Activated CD4-positive, alpha-beta T cell treated with anti-CD3 and anti-CD28 coated beads, Interleukin-2, amount 10 ng/mL, durations not matched to agents 24 days and 14 days (primary cell): ENCODE measurements at places on chromosomes 1 and 21. TPM values are rescaled to one million over a fixed set of nuclear protein-coding genes. Genes with fewer than 3 reads are reported as not detected.

DNA sequence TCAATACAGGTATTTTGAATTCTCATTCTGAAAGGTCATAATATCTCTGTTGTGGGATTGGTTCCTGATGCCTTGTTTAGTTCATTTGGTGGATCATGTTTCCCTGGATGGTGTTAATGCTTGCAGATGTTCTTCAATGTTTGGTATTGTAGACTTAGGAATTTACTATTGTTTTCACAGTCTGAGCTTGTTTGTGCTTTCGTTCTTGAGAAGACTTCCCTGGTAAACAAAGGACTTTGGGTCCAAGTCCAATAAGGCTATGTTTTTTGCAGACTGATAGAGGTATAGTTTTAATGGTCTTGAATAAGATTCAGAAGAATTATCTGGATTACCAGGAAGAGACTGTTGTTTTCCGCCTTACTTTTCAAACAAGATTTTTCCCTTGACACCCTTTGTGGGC, 1646.3 kb downstream of the AMY1C start:
- no peak for DNase-seq
- H3K36me3 ChIP-seq, result no peaks in the 10 kb centered on the region
- no peak overlapping the region for H3K4me3 ChIP-seq
- H3K27ac ChIP-seq, result no peak overlapping the region

DNA sequence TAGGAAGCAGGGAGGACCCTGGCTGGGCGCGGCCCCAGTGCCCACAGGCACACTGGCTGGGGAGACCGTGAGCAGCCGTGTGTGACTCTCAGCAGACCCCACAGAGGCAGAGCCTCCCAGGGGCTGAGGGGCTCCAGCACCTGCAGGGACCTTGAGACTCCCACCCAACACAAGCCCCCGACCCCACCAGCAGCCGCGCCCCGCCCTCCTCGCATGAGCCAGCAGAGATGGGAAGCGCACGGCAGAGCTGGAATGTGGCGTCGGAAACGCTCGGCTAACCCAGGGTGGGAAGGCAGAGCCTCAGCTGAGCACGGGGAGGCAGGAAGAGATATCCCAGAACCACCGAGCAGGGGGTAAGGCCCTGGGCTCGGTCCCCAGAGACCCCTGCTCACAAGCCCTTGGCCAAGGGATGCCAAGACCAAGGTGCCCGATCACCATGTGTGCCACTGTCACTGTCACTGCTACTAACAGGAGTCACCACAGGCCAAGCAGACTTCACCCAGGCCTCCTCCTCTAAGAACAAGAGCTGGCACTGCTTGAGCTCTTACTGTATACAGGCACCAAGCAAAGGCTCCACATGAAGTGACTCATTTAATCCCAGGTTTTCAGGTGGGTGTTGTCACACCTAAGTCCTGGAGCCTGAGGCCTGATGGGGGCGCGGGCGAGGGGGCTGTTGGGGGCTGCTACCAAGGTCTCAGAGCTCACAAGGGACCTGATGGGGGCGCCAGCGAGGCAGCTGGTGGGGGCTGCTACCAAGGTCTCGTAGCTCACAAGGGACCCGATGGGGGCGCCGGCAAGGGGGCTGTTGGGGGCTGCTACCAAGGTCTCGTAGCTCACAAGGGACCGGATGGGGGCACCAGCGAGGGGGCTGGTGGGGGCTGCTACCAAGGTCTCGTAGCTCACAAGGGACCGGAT, 20.1 kb downstream of the MEGF6 start:
- H3K4me1 ChIP-seq, result no peaks in the 10 kb centered on the region
- no peak overlapping the region for H3K27ac ChIP-seq
- H3K36me3 ChIP-seq, result no peaks in the 10 kb centered on the region

GRCh38 chr1:185017338-185017737, 28.0 kb upstream of the RNF2 start:
- H3K27me3 ChIP-seq, result peaks cover 3% of the 10 kb centered on the region
- DNase-seq, result no peak

GUCA2B gene
- total RNA-seq, result not detected in 2 replicates

IQCC gene
- 6.1 and 6.4 TPM in 2 replicates for total RNA-seq

OLFML3 gene
- 0.09 TPM in 1 of 2 replicates, not detected in the other for total RNA-seq

F5 gene
- 46.3 and 51.3 TPM in 2 replicates for total RNA-seq
